ENCODE measurements at places on chromosomes 5 and 9.

- DNase-seq = no peak
Measured at GRCh38 chr5:39419796-39420195, 5.0 kb downstream of the DAB2 start.

- no peak for DNase-seq
Measured at GRCh38 chr9:89853931-89854330, 249.1 kb downstream of the GADD45G start.

DNA sequence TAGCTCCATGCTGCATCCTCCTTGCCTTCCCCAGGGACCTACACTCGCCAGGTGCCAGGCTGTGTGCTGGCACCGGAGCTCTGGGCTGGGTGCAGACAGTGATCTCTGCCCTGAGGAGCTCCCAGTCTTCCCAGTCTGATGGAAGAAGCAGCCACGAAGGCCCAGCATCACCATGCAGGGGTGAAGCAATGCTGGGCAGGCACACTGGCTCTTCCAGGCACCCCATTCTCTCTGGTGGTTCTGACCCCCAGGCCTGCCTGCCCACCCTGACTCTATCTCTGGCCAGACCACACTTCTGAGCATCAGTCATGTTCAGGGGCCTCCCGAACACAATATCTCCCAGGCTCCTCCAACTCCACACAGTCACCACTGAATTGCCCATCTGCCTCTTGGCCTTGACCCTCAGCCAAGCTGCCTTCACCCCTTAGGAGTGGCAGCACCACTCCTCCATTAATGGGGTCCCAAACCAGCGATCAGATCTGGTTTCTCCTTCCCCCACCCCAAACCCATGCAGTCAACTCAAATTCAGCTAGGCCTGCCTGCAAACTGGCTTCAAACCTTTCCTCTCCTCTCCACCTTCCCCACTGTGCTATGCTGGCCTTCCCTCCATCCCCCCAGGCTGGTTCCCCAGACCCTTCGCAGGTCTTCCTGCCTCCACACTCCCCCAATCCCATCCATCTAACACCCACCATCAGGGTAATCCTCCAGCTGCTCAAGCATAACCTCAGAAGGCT, 102.7 kb upstream of the MVB12B start:
- DNase-seq = no peak

- DNase-seq = no peak
Measured at GRCh38 chr5:134086943-134087305, 27.6 kb upstream of the TCF7 start.

- DNase-seq = no peak
Measured at GRCh38 chr9:106286249-106286648, 576.7 kb upstream of the ZNF462 start.

- no peak for DNase-seq
Measured at GRCh38 chr9:114588651-114589526, 1.3 kb downstream of the ATP6V1G1 start.

DNA sequence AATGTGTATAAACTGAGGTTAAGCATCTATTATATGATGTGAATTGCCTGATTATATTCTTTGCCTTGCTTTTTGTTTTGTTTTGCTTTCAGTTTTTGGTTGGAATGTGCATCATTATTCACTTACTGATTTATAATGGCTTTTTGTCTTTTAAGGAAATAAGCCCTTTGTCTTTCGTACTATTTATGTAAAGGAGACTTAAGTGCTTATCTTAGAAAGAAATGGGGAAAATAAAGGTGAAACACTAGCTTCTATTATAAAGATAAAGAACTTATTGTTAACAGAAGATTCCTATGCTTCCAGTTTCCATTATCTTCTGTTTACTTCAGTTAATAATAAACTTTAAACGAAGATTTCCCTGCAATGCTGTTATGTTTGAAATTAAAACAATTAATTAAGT, 23.3 kb downstream of the COX7C start:
- no peak for DNase-seq

DNA sequence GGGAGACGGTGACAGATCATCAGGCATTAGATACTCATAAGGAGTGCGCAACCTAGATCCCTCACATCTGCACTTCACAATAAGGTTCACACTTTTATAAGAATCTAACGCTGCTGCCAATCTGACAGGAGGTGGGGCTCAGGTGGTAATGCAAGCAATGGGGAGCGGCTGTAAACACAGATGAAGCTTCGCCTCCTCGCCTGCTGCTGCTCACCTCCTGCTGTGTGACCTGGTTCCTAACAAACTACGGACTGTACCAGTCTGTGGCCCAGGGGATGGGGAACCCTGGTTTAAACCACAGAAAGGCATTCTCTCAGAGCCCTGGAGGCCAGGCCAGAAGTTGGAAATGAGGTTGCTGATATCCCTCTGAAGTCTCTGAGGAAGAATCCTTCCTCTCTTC, 323.6 kb downstream of the DRD1 start:
- DNase-seq = no peak

DNA sequence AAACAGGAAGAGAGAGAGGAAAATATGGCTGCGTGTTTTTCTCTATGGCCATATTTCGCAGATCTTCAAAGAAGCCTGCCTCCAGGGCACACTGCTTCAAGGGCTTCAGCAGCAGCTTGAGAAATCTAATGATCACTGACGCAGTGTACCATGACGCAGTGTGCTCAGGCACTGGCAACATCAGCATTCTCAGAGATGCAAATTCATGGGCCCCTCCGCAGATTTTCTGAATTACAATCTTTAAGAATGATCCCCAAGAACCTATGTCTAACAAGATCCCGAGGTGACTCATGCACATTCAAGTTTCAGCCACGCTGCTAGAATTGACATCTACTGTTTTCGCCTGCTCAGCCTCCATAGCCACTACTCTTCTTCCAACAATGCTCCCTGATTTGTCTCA, 143.9 kb upstream of the ZNF366 start:
- DNase-seq = no peak

- no peak for DNase-seq
Measured at GRCh38 chr5:169121630-169122420, 179.1 kb downstream of the SLIT3 start.

DNA sequence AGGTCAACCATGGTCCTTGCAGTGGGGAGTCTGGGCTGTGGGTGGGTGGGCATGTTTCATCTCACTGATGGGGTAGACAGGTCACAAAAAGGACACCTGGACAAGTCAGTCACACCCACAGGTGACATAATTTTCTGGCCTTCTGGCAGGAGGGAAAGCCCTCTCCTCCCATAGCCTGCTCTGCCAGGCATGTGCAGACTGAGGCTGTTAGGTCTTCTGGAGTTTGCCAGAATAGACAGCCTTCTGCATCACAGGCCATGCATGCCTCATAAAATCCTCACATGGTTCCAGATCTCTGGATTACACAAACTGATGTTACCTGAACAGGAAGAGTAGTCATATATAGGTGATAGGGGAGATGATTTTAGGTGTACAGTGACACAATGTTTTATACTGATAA, 49.1 kb downstream of the ARHGAP26 start:
- DNase-seq = no peak

DNA sequence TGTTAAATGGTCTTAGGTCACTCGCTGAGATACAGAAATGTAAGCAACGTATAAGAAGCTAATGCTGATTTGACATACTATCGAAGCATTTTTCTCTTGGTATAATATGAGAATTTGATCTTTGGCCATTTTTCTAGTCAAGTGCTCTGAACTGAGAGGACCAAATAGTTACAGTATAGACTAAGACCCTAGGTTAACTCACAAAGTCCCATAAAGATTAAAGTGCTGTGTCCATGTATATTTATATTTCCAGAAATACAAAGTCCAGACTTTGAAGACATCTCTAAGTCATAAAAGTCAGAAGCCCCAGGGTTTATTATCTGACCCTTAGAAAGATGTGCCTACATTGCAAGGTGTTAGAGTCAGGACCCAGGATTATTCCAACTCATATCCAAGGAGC, 752.4 kb upstream of the COX7C start:
- no peak for DNase-seq

DNA sequence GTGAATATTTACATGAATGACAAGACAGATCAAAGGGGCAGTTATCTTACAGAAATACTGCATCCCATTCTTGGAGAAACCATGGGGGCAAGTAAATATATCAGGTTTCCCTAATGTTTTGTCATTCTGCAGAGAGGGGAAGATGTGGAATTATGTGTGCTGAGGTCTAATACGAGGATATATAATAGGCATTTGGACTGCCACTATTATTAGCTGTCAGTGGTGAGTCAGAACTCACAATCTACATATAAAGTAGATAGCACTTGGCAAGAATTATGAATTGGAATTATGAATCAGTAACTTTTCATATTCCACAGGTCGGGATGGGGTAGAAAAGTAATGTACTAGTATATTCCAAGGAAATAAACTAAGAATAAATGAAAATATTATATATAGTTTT, 121.7 kb downstream of the GIN1 start:
- DNase-seq = no peak

DNA sequence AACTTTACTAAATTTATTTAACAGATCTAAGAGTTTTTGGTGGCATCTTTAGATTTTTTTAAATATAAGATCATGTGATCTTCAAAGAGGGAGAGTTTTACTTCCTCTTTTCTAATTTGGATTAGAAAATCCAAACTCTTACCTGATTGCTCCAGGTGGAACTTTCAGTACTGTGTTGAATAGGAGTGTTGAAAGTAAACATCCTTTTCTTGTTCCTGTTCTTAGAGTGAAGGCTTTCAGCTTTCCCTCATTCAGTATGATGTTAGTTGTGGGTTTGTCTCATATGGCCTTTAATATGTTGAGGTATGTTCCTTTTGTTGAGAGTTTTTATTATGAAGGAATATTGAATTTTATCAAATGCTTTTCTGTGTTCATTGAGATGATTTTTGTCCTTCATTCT, 650.0 kb upstream of the SGCD start:
- no peak for DNase-seq

DNA sequence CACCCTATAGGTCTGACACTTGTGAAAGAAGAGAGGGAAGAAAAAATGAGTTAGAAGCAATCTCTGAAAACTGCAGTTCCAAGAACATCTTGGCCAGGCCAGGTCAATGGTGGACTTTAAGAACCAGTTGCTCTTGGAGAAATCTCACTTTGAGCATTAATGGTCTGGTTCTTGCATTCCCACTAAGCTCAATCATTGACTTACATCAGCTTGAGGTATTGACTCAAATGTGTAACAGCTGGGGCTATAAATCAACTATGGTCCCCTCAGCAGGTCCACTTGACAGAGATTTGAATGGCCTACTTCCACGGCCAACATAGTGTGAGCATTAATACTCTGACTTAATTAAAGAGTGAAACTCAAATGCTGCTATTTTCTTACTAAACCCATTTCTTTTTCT, 357.8 kb upstream of the RGMB start:
- no peak for DNase-seq

DNA sequence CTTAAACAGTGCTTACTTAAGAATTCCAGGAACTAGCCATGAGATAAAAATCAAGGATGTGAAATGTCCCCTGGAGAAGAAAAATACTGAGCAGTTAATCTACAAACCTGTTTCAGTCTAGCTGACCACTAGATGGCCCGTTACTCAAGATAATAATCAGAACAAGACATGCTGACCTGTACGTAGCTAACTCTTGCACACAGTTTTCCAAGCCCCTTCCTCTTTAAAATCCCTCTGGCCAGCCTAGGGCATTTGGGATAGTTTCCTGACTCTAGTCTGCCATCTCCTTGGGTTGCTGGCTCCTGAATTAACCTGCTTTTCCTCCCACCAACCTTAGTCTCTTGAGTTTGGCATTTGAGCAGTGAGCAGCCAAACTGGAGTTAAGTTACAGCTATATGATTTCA, 59.2 kb upstream of the TRAF1 start:
- no peak for DNase-seq

DNA sequence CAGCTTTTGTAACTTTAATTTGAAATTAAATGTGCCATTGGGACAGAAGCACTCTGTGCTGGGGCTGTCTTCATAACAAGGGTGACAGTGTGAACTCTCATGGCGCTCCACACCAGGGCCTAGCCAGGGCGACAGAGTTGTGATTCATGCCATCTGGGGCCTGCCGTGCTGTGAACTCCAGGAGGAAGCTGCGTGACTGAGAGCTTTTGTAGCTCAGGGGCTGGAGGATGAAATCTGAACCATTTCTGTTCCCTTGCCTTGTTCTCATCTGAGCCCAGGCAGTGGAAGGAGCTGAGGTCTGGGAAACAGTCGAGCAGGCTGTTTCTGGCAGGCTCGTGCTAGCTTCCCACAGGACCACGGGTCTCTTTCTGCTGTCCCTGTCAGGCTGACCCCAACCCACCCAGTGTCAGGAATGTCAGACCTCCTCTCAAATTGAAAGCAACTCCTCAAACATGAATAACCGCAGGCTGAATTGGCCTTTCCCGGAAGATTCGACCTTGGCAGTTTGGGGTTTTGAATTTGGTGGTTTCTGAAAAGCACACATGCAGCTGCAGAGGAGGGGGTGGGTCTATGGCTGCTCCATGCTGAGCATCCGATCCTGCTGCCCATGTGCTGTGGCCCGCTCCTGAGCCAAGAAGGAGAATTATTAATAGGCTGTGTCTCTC, 69.2 kb upstream of the RPS23 start:
- DNase-seq = peak; percentile 41

DNA sequence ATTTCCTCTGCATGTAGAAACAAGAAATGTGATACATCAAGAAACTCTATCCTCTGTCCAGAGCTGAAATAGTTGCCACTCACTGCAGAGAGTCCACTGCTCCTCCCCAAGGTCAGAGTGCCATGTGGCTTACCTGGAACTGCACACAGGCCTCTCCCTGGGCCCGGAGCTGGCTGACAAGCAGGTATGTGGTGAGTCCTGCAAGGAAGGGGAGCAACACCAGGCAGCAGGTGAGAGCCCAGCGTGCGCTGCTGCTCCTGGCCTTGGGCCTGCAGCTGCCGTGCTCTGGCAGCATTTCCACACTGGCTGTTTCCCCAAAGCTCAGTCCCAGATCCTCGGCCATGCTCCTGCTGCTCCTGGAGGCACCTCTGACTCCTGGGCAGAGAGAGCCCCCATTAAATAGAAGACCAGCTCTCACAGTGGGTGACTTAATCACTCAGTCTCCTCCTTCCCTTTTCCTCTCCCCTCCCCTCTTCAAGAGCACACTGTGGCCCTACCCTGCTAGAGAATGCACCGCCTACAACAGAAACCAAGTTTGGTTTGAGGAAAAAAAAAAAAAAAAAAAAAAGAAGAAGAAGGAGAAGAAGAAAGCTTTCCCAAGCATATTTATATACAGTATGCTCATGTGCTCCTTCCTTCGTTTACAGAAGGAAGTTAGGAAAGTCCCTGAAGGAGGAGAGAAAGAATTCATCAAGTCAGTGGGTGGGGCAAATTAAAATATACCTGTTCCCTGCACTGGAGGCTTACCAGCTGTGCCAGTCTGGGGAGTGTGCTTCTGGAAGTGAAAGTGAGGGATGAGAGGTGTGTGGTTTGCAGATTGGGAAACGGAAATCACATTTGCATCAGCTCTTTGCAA, at the start of gene TNFSF15:
Gene TNFSF15 (minus strand): TSS at position 370 of the 856 bp plus-strand sequence. CDS start 27 bp downstream, at position 343.
- no peak for DNase-seq

- no peak for DNase-seq
Measured at GRCh38 chr9:73133921-73134407, 17.7 kb upstream of the ANXA1 start.

GRCh38 chr9:97845130-97845529, 7.9 kb upstream of the FOXE1 start:
- no peak for DNase-seq
